Upper lobe of right lung (tissue), 1 donor: ENCODE measurements at places on chromosomes 1 and 21.

DNA sequence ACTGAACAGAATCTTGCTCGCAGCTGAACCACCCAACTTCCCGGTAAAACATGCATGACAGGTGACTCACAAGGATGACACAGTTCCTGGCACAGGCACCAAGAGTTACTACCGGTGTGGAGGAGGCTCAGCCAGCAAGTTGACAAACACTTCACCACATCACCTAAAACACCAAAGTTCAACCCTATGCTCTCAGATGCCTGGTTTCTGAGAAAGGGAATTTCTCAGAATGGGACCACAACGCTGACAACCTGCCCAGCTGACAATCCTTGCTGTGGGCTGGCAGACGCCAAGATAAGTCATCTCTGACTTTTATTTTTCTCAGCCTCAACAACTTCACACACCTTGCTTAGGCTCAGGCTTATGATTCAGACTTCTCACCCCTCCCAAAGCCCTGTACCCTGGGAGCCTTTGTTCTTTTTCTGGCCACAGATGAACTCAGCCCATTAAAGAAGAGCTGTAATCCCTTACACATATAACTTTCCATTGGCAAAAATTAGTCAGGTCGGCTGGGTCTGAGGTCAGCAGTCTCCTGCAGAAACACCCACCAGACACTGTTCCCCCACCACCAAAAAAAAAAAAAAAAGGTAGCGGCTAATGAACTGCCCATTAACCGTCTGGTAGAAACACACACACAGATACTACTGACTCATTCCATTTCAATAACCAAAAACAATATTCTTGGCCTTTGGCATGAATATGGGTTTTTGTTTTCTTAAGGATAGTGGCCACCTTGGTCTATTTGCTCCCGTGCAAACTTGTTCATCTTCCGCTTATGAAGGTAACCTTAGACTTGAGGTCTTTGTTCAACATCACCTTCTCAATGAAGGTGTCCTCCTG, 10.8 kb upstream of the TIAM1 start:
- no peak for DNase-seq

DNA sequence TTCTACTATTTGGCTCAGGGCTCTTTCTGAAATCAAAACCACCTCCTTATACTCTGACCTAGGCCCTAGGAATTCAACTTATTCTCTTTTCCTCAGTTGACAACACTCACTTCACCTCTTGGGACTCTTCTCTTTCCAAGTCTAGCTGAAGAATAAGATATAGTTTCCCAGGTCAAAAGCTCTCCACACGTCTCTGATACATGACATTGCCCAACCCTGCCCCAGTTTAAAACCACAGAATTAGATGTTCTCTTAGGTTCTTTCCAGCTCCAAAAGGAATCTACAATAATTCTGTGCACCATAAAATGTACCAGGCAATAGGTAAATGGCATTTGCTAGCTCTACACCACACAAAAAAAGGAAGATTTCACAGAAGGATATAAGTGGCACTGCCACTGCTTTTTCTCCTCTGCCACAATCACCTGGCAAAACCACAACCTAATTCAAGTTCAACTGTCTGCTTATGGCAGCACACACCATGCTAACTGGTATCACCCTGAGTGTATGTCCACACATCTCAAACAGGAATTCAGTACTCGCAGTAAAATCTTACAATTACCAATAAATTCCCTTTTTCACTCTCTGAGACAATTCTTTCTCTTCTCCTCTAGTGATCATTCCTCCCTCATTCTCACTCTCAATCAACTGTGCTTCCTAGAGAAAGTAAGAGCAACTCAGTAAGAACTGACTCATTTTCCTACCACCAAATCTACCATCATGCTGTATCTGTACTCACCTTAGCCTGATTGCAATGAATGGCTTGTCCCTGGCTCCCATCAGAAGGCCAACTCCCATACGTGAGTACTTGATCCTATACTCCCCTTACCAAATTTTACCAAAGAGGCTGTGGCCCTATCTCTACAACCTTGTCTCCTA, 27.3 kb downstream of the ZBTB8OS start:
- DNase-seq = no peak

- no peak for DNase-seq
These were observed 59.9 kb upstream of the CACNA1E start for GRCh38 chr1:181423301-181423918.

DNA sequence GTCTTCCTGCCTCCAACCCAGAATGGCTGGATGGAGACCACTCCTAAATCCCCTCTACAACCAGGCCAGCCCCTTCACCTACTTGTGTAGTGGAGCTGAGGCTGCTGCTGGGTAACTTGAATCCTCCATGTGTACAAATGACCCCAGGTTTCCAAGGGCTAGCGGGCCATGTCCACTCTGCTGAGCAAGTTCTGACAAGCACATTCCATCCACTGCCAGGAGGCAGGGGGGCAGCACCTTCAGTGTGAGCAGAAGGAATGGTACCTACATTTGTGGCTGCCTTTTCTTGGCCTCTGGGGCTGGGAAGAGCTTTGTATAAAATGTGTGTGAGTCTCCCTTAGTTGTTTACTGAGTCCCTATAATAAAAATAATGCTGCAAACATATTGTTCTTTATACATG, 14.5 kb downstream of the KIAA0040 start:
- no peak for DNase-seq

GRCh38 chr1:63774617-63775417, 1.0 kb downstream of the ROR1 start:
- DNase-seq = peak; percentile 79

GRCh38 chr21:14916676-14917141, 148.1 kb downstream of the NRIP1 start:
- no peak for DNase-seq

DNA sequence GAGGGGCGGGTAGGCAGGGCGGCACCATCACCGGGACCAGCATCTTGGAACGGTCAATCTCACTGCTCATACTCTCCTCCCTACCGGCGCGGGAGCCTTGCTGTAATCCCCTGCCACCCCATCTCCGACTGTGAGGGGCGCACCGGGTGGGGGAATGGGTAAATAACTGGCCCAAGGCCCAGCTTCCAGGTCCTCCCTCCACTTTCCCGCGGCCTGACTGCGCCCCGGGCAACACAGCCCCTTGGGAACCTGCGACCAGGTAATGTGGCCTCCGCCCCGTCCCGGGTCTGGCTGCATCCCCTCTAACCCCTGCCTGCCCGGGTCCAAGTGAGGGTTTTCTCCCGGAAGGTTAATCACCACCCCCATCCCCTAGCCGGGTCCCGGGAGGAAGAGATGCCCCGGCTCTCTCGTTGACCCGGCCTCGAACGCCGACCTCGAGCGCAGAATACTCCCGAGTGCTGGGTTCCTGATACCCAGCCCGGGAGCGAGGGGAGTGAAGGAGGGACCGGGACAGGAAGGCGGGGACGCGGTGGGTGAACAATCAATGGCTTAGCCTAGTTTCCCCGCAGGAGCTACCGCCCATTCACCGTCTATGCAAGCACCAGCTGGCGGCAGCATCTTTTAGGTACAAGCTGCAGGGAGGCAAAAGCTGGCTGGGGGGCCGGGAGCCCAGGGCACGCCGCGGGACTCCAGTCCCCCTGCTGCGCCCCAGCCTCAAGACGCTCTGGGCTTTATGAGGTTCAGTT, 5.9 kb upstream of the LHX9 start:
- no peak for DNase-seq

GRCh38 chr1:201540846-201541735, 2.2 kb downstream of the NAV1 start:
- DNase-seq = no peak

DNA sequence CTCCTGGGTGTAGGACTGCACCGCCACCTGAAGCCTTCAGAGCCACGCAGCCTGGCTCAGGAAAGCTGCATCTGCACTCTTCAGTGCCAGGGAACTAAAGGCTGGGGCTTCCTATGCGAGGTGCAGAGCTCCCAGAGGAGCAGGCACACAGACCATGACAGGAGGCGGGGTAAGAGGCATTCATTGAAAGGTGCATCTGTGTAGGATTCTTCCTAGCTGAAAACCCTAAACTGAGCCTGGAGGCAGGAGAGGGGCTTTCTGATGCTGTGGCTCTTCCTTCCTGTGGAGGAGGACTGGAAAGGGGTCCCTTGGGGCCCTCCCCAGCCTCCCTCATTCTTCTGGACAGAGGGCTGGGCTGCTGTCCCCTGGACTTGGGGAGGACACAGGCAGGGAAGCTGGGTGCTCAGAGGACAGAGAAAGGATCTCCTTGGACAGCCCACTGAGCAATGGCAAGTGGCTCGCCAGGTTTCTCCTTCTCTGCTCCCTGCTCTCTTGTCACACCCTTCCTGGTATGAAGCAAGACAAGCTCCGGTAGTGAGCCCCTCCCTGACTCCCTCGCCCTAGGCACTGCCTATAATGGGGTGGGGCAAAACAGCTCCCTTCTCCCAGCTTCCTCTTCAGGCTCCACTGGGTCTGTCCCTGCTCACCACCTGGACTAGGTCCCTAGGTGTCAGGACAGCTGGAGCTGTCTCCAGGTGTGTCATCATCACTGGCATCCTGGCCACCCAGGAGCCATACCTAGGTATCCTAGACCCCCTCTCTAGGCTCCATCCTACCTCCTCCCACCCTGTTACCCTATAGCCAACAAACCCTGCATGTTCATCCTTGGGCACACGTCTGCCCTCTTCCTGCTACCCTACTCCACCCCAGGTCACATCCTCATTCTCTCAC, 20.0 kb downstream of the S100A6 start:
- peak; percentile 75 for DNase-seq

DNA sequence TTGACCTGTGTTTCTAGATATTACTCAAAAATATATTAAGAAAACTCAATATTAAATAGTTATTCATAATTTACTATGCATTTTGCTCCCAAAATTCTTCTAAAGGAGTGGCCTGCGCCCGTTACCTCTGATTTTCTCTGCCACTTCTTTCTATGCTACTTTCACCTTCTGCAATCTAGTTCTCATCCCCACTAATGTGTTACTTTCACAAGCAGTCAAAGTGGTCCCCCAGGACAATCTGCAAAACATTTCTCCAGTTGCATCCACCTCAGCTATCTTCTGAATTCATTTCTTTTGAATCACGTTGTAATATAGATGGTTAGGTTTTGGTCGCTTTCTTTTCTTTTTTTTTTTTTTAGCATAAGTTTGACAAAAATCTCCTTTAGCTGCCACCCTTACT, 13.4 kb downstream of the INSL5 start:
- DNase-seq = no peak

GRCh38 chr1:221343607-221344006, 398.3 kb downstream of the DUSP10 start:
- DNase-seq = no peak

GRCh38 chr1:38656726-38657125, 202.8 kb downstream of the RRAGC start:
- no peak for DNase-seq

GRCh38 chr1:107140703-107141490, at the start of gene NTNG1:
Gene NTNG1, plus strand, starts transcription at chr1:107141039.
- peak; percentile 64 for DNase-seq

DNA sequence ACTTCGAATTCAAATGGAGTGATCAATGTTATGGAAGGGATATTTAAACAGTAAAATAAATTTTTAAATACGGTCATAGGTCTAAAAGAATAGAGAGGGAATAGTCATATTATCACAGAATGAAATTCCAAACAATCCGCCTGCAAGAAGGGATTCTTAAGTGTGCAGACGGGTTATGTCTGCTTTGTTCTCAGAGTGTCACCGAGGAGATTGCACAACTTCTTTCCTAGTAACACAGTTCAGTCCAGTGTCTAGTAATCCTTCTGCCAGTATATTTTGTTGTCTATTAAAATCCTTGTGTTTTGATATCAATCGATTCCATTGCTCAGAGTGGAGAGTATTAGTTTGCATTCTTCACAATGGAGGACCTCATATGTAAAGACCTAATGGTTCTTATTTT, 48.4 kb downstream of the LRRC53 start:
- no peak for DNase-seq

DNA sequence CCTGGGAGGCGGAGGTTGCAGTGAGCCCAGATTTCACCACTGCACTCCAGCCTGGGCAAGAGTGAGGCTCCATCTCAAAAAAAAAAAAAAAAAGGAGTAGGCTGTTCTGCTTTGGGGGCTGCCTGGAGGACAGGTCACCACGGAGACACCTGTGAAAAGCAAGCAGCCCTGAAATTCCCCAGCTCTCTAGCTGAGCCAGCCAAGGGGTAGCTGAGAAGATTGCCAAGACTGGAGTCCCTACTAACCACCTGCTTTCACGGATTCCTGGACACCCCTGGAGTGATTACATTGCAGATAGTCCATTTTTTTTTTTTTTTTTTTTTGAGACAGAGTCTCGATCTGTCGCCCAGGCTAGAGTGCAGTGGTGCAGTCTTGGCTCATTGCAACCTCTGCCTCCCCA, 12.5 kb downstream of the GPX7 start:
- DNase-seq = no peak

- DNase-seq = no peak
These were observed 475.0 kb downstream of the MATN1 start for GRCh38 chr1:30248373-30248772.

- peak; percentile 43 for DNase-seq
These were observed 12.6 kb upstream of the EPS8L3 start for GRCh38 chr1:109776206-109776835.

GRCh38 chr1:46983166-46983829, 40.2 kb upstream of the CYP4X1 start:
- no peak for DNase-seq

DNA sequence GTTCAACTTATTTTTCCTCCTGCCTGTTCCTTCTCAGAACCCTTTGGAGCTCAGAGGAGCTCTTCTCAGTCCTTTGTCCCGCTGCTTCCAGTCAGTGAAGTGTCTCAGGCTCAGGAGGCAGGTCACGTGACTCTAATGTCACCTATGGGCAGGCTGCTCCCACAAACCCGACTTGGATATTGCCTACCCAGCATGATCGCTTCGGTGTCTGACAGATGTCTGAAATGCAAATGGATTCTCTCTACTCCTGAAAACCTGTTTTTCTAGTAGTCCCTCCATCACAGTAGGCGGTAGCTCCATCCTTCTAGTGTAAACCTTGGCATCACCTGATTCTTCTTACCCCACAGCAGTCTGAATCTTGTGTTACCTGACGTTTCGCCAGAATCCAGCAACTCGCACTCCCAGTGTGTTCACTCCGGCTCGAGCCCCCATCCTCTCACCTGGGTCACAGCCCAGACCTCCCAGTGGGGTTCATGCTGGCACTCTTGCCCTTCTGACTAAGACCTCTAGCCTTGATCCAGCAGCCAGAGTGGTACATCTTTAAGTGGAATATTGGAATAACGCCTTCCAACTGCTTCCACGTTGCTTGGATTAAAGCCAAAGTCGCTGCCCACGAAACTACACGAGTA, 5.4 kb downstream of the PADI6 start:
- no peak for DNase-seq

DNA sequence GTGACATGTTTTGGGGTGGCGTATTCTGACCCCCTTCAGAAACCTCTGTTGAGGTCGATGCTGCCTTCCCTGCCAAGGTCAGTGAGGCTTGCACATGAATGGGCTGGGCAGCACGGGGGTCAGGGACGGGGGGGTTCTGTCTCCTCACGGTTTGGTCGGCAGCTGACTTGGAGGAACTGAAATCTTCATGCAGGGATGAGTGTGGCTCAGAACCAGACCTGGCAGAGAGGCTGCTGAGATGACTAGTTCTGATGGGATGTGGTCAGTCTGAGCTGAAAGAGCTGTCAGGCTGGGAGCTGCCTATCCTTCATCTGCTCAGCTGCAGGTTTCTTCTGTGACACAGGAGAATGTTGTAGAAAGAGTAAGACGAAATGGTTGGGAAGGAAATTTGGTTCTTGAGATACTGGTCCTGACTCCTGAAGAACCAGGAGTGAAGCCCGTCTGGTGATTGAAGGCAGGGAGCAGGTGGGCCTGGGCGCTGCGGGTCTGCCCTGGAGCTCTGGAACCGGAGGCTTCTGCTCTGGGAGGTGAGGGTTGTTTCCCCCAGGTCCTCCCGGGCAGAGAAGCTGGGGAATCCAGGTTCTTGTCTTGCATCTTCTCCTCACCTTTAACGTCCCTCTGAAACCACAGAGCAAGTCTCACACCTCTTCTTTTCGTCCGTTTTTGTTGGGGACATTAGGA, 3.3 kb downstream of the SLX9 start:
- peak; percentile 43 for DNase-seq

- DNase-seq = no peak
These were observed 52.7 kb downstream of the MIGA1 start for GRCh38 chr1:77831976-77832711.
